ENCODE measurements at places on chromosomes 4 and X.

DNA sequence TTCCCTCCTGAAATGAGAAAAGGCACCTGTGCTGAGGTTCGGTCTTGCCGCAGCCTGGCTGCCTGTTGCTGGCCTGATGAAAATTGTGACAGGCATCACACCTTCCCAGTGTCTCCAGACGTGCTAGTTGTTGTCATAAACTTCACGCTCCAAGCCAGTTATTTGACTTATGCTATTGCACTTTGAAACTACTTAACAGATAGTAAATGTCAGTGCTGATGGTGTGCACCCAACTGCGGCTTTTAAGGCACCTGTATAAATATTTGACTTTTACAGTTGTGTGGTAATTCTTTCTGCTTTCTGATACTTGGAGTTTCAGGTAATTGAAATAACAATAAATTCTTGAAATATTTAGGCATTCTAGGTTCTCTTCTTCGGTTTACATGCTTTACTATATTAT, 1.8 kb downstream of the WWC2 start:
- H3K4me3 ChIP-seq = peak overlapping the region; percentile 15
- no peaks in the 10 kb centered on the region for H3K36me3 ChIP-seq
- peaks cover 9% of the 10 kb centered on the region for H3K4me1 ChIP-seq
- H3K27ac ChIP-seq = no peak overlapping the region
- peaks cover 40% of the 10 kb centered on the region for H3K27me3 ChIP-seq

GRCh38 chr4:33802578-33802977, 2441.7 kb downstream of the ARAP2 start:
- H3K27me3 ChIP-seq = no peaks in the 10 kb centered on the region
- H3K27ac ChIP-seq = no peak overlapping the region
- H3K36me3 ChIP-seq = no peaks in the 10 kb centered on the region
- DNase-seq = no peak
- H3K4me1 ChIP-seq = no peaks in the 10 kb centered on the region

GRCh38 chr4:172099376-172099775, 286.2 kb downstream of the GALNTL6 start:
- DNase-seq = no peak
- no peaks in the 10 kb centered on the region for H3K27me3 ChIP-seq
- no peak overlapping the region for H3K27ac ChIP-seq
- H3K4me1 ChIP-seq = no peaks in the 10 kb centered on the region
- H3K4me3 ChIP-seq = no peak overlapping the region

DNA sequence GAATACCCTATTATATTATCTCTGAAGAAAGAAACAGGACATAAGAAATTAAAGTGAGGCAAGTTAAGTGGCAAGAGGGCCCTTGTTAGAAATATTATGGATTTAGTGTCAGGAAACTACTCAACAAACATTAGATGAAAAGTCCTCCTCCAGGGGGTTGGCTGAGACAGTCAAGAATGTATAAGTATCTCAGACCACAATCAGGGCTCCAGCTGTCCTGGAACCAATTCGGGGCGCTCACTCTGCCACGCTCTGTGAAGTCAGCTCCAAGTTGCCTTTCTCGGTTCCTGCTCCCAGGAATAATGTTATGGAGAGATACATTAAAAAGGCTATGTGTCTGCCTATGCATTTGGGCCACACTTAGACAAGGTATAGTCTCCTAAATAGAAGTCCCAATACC, 73.3 kb downstream of the RASGEF1B start:
- H3K36me3 ChIP-seq = no peaks in the 10 kb centered on the region
- no peak overlapping the region for H3K27ac ChIP-seq
- no peak overlapping the region for H3K4me3 ChIP-seq
- no peak for DNase-seq
- no peaks in the 10 kb centered on the region for H3K4me1 ChIP-seq

DNA sequence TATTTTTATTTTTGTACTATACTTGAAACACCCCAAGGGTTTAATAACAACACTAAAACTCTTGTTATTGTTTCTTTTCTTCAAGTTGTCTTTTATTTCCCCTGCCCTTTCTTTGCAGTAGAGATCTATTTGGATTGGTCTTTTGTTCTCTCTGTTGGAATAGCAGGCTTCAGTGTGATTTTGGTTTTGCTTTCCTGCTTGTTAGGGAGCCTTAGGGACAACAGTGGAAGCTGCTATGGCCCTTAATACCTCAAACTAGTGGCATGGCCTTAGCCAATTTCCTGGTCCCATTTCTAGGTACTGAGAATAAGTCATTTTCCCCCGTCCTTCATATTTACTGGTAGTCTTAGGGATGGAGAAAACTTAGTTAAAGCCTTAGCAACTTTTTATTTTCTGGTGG, 535.4 kb upstream of the NDST4 start:
- no peak for DNase-seq
- no peaks in the 10 kb centered on the region for H3K4me1 ChIP-seq
- no peak overlapping the region for H3K27ac ChIP-seq
- H3K4me3 ChIP-seq = no peak overlapping the region
- H3K36me3 ChIP-seq = no peaks in the 10 kb centered on the region
- H3K27me3 ChIP-seq = no peaks in the 10 kb centered on the region

GRCh38 chr4:121510341-121510874, 129.6 kb upstream of the QRFPR start:
- H3K4me1 ChIP-seq = peaks cover 7% of the 10 kb centered on the region
- no peak overlapping the region for H3K4me3 ChIP-seq
- H3K27me3 ChIP-seq = peaks cover 32% of the 10 kb centered on the region
- H3K27ac ChIP-seq = no peak overlapping the region
- DNase-seq = no peak

- H3K27me3 ChIP-seq = no peaks in the 10 kb centered on the region
- peaks cover 89% of the 10 kb centered on the region for H3K36me3 ChIP-seq
- peaks cover 2% of the 10 kb centered on the region for H3K4me1 ChIP-seq
- no peak overlapping the region for H3K4me3 ChIP-seq
Measured at GRCh38 chr4:26420913-26421312, 69.4 kb downstream of the CCKAR start.

- H3K27me3 ChIP-seq = no peaks in the 10 kb centered on the region
- no peak for DNase-seq
- peaks cover 20% of the 10 kb centered on the region for H3K4me1 ChIP-seq
- H3K4me3 ChIP-seq = no peak overlapping the region
- no peak overlapping the region for H3K27ac ChIP-seq
Measured at GRCh38 chr4:121304893-121305292, 75.9 kb downstream of the QRFPR start.

GRCh38 chr4:148740701-148741100, 298.5 kb upstream of the NR3C2 start:
- H3K36me3 ChIP-seq = no peaks in the 10 kb centered on the region
- H3K4me3 ChIP-seq = no peak overlapping the region
- no peak overlapping the region for H3K27ac ChIP-seq

DNA sequence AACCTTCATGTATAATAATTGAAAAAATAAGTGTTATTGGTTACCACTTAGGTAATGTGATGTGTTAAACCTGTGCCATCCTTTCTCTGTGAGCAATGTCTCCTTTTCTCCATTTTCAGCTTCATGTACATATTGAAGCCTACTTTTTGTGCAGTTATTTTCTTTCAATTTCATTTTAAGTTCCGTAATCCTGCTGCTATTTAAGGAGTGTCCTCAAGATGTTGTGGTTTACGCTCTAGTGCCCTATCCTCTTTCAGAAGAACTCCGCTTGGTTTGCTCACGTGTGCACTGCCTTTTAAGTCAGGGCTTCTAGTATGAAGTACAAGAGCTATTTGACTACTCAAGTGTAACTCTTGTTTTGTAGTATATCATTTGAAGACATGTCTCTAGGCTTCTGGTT, 2253.2 kb upstream of the TENM3 start:
- no peaks in the 10 kb centered on the region for H3K4me1 ChIP-seq
- H3K27ac ChIP-seq = no peak overlapping the region
- no peaks in the 10 kb centered on the region for H3K36me3 ChIP-seq
- H3K4me3 ChIP-seq = no peak overlapping the region
- DNase-seq = no peak

- no peak overlapping the region for H3K4me3 ChIP-seq
- H3K27ac ChIP-seq = no peak overlapping the region
- no peaks in the 10 kb centered on the region for H3K4me1 ChIP-seq
- H3K27me3 ChIP-seq = peaks cover 32% of the 10 kb centered on the region
Measured at GRCh38 chrX:9816084-9816700, 30.0 kb downstream of the SHROOM2 start.

DNA sequence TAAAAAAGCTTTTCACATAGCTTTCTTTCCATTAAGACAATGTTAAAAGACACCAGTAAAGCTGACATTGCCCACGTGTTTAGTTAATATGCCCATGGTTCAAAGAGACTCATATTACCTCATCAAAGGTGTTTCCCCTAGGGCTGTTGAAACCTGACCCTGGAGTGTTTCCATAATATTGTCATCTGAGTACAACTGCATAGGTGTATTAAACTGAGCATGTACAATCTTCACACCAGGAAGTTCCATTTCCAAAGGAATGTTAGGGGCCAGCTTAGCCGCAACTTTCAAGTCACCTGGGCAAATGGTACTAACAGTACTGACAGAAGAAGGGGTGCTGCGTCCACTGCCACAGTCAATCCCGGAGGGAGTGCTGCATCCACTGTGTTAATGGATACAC, 27.1 kb downstream of the PDLIM3 start:
- peaks cover 71% of the 10 kb centered on the region for H3K27me3 ChIP-seq
- H3K4me3 ChIP-seq = no peak overlapping the region
- no peak for DNase-seq
- H3K27ac ChIP-seq = no peak overlapping the region
- peaks cover 5% of the 10 kb centered on the region for H3K4me1 ChIP-seq
- H3K36me3 ChIP-seq = no peaks in the 10 kb centered on the region

DNA sequence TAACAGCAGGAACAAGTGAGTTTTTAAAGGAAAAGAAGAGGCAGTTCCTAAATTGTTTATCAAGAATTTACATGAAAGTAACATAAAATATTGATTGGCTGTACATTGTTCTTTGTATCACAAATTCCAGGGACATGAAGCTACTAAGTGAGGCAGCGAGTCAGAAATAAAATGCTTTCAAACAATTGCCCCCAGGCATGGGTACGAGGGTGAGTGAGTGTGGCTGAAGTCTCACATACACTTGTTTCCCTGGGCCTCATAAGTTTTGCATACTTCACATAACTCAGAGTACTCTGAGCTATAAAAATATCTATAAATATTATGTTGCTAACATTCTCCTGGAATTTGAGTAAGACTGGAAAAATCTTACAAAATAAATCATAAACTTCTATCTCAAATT, 511.6 kb upstream of the PRKX start:
- H3K4me3 ChIP-seq = no peak overlapping the region
- H3K36me3 ChIP-seq = no peaks in the 10 kb centered on the region
- H3K4me1 ChIP-seq = no peaks in the 10 kb centered on the region
- DNase-seq = no peak

- H3K4me3 ChIP-seq = no peak overlapping the region
- DNase-seq = no peak
- H3K4me1 ChIP-seq = peaks cover 8% of the 10 kb centered on the region
- no peak overlapping the region for H3K27ac ChIP-seq
Measured at GRCh38 chr4:55503169-55503568, 43.5 kb downstream of the CLOCK start.

- H3K4me1 ChIP-seq = peaks cover 4% of the 10 kb centered on the region
- no peaks in the 10 kb centered on the region for H3K27me3 ChIP-seq
- H3K36me3 ChIP-seq = peaks cover 23% of the 10 kb centered on the region
- no peak overlapping the region for H3K27ac ChIP-seq
Measured at GRCh38 chr4:70772929-70773555, 51.3 kb downstream of the RUFY3 start.

Data from activated T-cell treated with anti-CD3 and anti-CD28 coated beads, Interleukin-2, amount 50 U/mL, for 24 hours (primary cell).